Thyroid gland (tissue), 4 donors: ENCODE measurements at places on chromosomes 4 and X. TPM values are rescaled to one million over a fixed set of nuclear protein-coding genes. Genes with fewer than 3 reads are reported as not detected.

DNA sequence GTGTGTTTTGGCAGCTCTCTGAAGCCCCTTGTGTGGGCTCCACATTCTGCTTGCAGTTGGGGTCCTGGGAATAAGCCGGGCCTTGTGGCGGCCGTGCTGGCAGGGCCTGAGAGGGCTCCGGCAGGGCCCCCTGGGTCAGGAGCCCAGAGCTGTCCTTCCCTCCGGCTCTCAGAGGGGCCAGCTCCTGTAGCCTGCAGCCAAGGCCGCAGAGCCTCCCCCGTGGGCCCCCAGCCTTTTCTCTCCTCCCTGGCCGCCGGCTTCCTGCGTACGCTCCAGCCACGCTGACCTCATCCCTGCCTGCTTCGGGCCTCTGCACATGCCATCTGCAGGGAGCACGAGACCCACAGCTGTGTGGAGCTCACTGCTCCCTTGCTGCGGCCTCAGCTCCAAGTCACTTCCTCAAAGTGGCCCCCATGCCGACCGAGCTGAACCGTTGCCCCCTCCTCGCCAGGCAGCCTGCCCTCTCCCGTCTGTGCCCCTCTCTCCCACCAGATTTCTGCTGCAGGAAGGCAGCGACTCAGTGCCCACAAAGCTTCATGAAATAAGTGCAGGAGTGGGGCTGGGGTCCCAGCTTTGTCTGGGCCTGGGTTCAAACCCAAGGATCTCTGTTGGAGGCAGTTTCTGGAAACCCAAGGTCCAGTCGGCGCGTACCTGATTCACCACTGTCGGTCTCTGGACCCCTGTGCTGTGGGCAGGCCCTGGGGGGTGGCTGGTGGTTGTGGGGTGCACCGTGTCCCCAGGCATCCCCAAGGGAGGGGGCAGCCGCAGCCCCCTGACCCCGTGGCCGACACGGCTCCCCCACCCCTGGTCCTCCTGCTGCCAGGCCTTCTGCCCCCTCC is 57.1 kb upstream of the NKX1-1 start:
- H3K36me3 ChIP-seq: no peaks in the 10 kb centered on the region
- H3K4me3 ChIP-seq: no peak overlapping the region
- no peaks in the 10 kb centered on the region for H3K4me1 ChIP-seq
- no peak for DNase-seq

DNA sequence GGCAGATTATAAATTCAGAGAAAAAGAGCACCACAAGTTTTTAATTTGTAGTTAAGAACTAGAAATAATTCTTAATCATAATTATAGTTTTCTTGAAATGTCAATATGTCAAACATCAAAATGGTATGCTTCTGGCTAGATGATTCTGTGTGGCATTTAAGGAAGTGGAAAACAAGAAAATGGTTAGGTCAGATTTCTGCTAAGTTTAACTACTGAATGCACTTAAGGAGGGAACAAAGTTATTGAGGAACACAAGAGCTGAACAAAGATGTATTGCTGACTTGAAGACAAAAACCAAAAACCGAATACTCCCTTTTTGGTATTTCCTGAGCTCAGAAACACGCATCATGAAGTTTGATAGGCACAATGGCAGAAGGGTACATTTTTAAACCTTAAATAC is 58.7 kb upstream of the GPR34 start:
- no peaks in the 10 kb centered on the region for H3K4me1 ChIP-seq
- H3K36me3 ChIP-seq: no peaks in the 10 kb centered on the region
- H3K27ac ChIP-seq: no peak overlapping the region
- H3K4me3 ChIP-seq: no peak overlapping the region
- no peaks in the 10 kb centered on the region for H3K27me3 ChIP-seq

Gene ESX1
- not detected for total RNA-seq

Gene CDKL2
- total RNA-seq: 14.1 TPM

Gene SLC26A1
- 0.21 TPM for total RNA-seq

Gene CENPVL2
- total RNA-seq: not detected

DNA sequence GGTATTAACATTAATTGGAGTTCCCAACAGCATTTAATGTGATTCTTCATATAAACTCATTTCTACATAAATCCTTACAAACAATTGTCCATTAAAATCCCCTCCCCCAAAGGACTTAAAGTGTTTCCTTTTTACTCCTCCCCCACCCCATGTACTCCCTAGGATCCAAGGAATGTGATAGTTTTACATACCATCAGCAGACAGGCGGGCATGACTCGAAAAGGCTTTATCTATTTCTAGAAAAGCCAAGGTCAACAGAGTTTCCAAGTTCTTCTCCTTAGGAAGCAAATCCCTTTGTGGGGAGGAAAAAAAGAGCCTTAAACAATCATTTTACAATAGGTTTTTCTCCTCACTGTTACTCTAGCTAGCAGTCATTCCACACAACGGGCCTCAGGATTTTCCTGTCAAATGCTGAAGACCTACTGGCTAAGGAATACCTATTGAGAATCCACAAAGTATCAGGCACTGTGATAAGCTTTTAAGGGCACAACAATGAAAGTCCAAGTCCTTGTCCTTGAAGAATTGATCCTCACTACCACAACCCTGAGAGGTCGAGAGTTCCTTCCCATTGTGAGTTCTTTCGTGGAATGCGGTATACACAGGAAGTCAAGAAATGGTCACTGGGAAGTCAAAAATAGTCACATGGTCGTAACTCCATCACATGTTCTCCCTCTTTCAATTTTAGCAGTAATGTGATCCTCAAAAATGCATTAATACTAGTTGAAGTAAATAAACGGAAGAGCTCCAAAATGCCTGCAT is 7.2 kb downstream of the PPM1K start:
- no peak overlapping the region for H3K4me3 ChIP-seq
- H3K27ac ChIP-seq: no peak overlapping the region
- no peak for DNase-seq
- H3K36me3 ChIP-seq: peaks cover 3% of the 10 kb centered on the region

Gene RPS6KA6
- total RNA-seq: 14.6 TPM

GRCh38 chr4:90127706-90128345 is 632 bp downstream of the CCSER1 start:
- no peaks in the 10 kb centered on the region for H3K36me3 ChIP-seq
- DNase-seq: peak; percentile 50
- no peaks in the 10 kb centered on the region for H3K27me3 ChIP-seq

- DNase-seq: no peak
- no peaks in the 10 kb centered on the region for H3K36me3 ChIP-seq
- H3K27ac ChIP-seq: peak overlapping the region; percentile 57
- H3K4me1 ChIP-seq: peaks cover 65% of the 10 kb centered on the region
- H3K27me3 ChIP-seq: no peaks in the 10 kb centered on the region
These were observed 346.2 kb downstream of the MAPK10 start for GRCh38 chr4:86013621-86014020.

Gene PARM1
- total RNA-seq: 319 TPM

DNA sequence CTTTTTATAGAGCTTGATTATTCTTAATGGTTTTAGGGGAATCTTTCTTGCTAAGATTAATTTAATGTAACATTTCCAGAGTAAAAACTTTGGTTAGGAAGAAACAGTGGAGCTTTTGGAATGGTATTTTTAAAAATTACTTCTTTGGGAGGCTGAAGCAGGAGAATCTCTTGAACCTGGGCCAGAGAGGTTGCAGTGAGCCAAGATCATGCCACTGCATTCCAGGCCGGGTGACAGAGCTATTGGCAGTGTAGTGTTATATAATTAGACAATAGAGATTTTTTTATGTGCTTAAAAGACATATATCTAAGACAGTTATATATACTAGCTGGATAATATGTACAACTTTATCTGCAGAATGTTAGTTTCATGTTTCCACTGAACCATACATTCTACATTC is 585.6 kb downstream of the ADGRL3 start:
- no peak for DNase-seq
- H3K36me3 ChIP-seq: no peaks in the 10 kb centered on the region
- no peak overlapping the region for H3K4me3 ChIP-seq
- H3K27me3 ChIP-seq: no peaks in the 10 kb centered on the region
- no peak overlapping the region for H3K27ac ChIP-seq

- DNase-seq: peak; percentile 68
- H3K4me3 ChIP-seq: no peak overlapping the region
- H3K36me3 ChIP-seq: no peaks in the 10 kb centered on the region
- H3K4me1 ChIP-seq: no peaks in the 10 kb centered on the region
These were observed 298.3 kb downstream of the TEX13A start for GRCh38 chrX:104922206-104922621.

GRCh38 chr4:23811161-23811560 is 78.7 kb downstream of the PPARGC1A start:
- no peaks in the 10 kb centered on the region for H3K27me3 ChIP-seq
- no peak for DNase-seq
- no peak overlapping the region for H3K4me3 ChIP-seq
- H3K27ac ChIP-seq: no peak overlapping the region
- peaks cover 20% of the 10 kb centered on the region for H3K36me3 ChIP-seq

GRCh38 chrX:156000361-156000926 is 2.9 kb downstream of the IL9R start:
- DNase-seq: no peak
- H3K27me3 ChIP-seq: no peaks in the 10 kb centered on the region
- no peaks in the 10 kb centered on the region for H3K4me1 ChIP-seq

Gene UVSSA
- 38.7 TPM for total RNA-seq

GRCh38 chr4:122412547-122412946 is 33.7 kb downstream of the ADAD1 start:
- H3K27ac ChIP-seq: no peak overlapping the region
- no peaks in the 10 kb centered on the region for H3K36me3 ChIP-seq
- H3K4me1 ChIP-seq: no peaks in the 10 kb centered on the region
- H3K4me3 ChIP-seq: no peak overlapping the region
- H3K27me3 ChIP-seq: no peaks in the 10 kb centered on the region

DNA sequence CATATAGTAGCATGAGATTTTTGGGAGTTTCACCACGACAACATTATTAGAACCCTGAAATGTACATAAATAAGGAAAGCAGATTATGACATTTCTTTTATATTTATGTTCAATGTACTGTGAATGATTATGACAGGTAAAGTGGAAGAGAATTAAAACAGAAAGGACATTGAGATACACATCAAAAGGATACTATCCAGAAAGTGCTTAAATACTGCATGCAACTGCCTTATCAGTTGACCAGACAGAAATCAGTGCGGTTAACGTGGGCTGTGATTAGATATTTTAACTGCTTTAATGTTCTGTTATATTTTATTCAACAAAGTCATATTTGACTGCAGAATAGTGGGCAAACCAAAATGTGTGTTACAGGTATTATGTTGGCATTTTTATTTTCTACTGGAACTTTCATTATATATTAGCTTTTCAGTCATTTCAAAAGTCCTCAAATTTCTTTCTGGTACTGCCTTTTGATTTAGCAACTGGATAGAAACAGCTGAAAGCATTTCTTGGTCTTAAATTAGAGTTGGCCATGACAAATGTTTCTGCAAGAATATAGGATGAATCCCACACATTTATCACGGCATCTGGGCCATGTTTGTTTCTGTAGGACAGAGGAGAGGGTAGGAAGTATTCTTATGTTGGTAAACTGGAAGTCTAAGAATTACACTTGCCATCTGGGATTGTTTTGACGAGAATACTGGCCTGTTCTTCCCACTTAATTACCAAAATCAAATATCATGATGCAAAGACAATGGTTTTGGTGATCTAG is 255.2 kb downstream of the SLC39A8 start:
- no peak overlapping the region for H3K4me3 ChIP-seq
- no peaks in the 10 kb centered on the region for H3K4me1 ChIP-seq
- DNase-seq: no peak
- no peaks in the 10 kb centered on the region for H3K36me3 ChIP-seq

Gene RAB39B
- 4.3 TPM for total RNA-seq

DNA sequence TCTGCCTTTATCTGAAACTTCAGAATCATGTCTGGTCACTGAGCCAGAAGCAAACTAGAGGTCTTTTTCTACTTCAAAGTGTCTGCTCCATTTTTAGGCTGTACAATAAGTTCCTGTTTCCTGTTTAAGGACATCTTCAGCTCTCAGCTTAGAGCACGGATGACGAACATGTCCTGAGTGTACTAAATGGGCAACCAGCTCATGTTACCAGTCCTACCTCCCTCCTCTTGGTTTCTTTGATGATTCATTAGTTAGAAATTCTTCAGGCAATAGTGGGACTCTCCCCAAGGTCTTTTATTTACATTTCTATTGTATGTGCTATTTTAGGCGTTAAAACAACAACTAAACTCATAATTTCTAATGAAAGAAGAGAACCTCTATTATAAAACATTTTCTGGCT is 58.0 kb downstream of the ENPEP start:
- H3K36me3 ChIP-seq: no peaks in the 10 kb centered on the region
- H3K4me1 ChIP-seq: no peaks in the 10 kb centered on the region
- no peaks in the 10 kb centered on the region for H3K27me3 ChIP-seq
- H3K4me3 ChIP-seq: no peak overlapping the region

- DNase-seq: no peak
- no peak overlapping the region for H3K4me3 ChIP-seq
- H3K4me1 ChIP-seq: no peaks in the 10 kb centered on the region
- no peaks in the 10 kb centered on the region for H3K27me3 ChIP-seq
- H3K27ac ChIP-seq: no peak overlapping the region
These were observed 250.5 kb upstream of the IGFBP7 start for GRCh38 chr4:57360681-57361080.

GRCh38 chr4:53537606-53538005 is 53.7 kb downstream of the LNX1 start:
- no peak for DNase-seq
- H3K27ac ChIP-seq: peak overlapping the region; percentile 25
- peaks cover 50% of the 10 kb centered on the region for H3K4me1 ChIP-seq
- H3K4me3 ChIP-seq: no peak overlapping the region
- H3K27me3 ChIP-seq: no peaks in the 10 kb centered on the region
- H3K36me3 ChIP-seq: no peaks in the 10 kb centered on the region

DNA sequence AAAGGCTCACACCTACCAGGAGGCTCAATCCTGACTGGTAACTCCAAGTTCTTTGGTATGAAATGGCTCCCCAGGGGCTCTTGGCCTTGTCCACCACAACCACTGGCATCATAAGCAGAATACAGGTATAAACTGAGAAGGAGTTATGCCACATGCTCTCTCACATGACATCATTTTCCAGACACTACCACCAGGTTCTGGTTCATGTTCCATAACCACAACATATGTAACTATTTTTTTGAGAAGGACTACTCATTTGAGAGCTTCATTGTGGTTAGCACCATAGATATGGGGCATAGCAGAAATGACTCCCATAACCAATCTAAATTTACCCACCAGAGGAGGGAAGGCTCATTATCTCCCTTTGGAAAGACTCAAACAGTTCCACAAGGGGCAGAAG is 19.6 kb downstream of the PRDM5 start:
- no peaks in the 10 kb centered on the region for H3K36me3 ChIP-seq
- DNase-seq: no peak
- no peak overlapping the region for H3K4me3 ChIP-seq
- H3K4me1 ChIP-seq: no peaks in the 10 kb centered on the region
- no peaks in the 10 kb centered on the region for H3K27me3 ChIP-seq
- no peak overlapping the region for H3K27ac ChIP-seq

DNA sequence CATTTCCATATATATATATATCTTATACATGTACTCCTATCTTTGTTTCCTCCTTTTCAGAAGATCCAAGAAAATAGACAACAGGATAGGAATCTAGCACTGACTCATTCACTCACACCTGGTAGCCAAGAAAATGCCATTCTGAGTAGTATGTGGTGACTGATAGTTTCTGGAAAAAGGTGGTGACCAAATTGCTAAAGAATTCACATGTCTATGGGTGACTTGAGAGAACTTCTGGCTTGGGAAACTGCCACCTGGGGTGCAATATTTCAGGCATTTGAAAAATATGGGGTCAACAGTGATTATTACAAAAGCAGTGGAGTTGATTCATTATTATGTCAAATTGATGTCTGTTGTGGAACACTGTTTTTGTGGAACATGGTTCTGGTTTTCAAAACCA is 605.1 kb downstream of the PCDH18 start:
- no peaks in the 10 kb centered on the region for H3K27me3 ChIP-seq
- H3K4me3 ChIP-seq: no peak overlapping the region
- no peak for DNase-seq
